Cardiac muscle cell (in vitro differentiated cells and primary cell): ENCODE measurements at places on chromosomes 4 and X. TPM values are rescaled to one million over a fixed set of nuclear protein-coding genes. Genes with fewer than 3 reads are reported as not detected.

The MTNR1A gene
- 0.10 TPM in 1 of 2 replicates, not detected in the other for polyA plus RNA-seq

The PTTG2 gene
- polyA plus RNA-seq = not detected in 2 replicates

The EVC gene
- 2.5 and 4.0 TPM in 2 replicates for polyA plus RNA-seq

The GK gene
- polyA plus RNA-seq = 13.4 and 14.3 TPM in 2 replicates
